ENCODE measurements at places on chromosomes 3 and 15. TPM values are rescaled to one million over a fixed set of nuclear protein-coding genes. Genes with fewer than 3 reads are reported as not detected.

DNA sequence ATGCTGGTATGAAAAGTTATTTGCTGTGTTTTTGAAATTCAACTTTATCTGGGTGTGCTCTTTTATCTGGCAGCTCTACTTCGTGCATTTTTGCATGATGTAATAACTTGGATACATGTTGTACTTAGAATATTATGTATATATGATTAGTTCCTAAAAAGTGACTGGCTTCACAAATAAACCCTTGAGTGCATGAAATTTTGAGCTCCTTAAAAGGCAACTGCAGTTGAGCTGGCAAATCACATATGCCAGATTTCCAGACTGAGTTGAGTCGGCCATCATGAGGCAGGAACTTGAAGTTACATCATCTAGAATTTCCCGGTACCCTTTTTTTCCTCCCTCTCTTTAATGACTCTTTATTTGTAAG, 162.5 kb downstream of the FNDC3B start:
- no peaks in the 10 kb centered on the region for H3K27me3 ChIP-seq

GRCh38 chr3:172119266-172119969, 80.0 kb downstream of the FNDC3B start:
- H3K27me3 ChIP-seq = no peaks in the 10 kb centered on the region
- H3K4me1 ChIP-seq = peaks cover 3% of the 10 kb centered on the region
- H3K27ac ChIP-seq = no peak overlapping the region
- H3K4me3 ChIP-seq = no peak overlapping the region

DNA sequence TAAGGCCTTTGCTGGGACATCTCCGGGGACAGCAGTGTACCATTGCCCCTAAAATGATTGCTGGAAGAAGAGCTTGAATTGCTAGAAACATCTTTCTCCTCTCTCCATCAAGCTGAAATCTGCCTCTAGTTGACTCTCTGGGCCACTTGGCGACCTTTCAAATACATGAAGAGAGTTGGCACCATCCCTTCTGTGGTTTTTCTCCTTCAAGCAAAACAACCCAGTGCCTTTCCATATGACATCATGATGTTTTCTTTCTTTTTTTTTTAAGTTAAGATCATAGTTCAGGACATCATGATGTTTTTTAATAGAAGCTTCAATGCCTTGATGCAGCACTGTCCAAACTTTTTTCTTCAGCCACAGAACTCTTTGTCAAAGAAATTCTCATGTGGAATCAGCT, 144.0 kb upstream of the PTPRG start:
- no peaks in the 10 kb centered on the region for H3K36me3 ChIP-seq
- peaks cover 5% of the 10 kb centered on the region for H3K4me1 ChIP-seq
- no peak overlapping the region for H3K4me3 ChIP-seq
- no peaks in the 10 kb centered on the region for H3K27me3 ChIP-seq
- DNase-seq = no peak
- H3K27ac ChIP-seq = no peak overlapping the region

The CX3CR1 gene
- 1.5 TPM for total RNA-seq

The TUSC2 gene
- total RNA-seq = 17.7 TPM

DNA sequence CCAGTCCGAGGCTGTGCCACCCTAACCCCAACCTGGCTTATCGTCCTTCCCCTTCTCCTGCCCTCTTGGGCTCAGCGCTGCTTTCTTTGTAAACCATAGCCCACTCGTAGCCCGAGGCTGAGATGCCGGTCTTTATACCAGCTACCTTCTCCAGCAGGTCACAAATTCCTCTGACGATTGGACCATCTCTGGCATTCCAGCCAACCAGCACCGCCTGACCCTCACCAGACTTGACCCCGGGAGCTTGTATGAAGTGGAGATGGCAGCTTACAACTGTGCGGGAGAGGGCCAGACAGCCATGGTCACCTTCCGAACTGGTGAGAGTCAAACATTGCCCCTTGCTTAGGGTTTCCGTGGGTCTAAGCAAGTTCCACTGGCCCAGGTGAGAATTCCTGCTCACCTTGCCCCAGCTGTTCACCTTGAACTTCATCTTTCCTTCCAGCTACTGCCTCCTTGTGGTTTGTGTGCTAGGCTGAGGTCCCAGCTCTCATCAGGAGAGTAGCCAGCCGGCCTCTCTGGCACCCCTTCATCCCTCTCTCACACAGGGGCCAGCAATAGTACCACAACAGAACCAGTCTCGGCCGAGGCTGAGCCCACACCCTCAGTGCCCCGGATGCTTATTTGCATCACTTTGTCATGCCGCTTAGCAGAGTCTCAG, 66.7 kb downstream of the BOC start:
- no peak for DNase-seq
- no peak overlapping the region for H3K4me3 ChIP-seq
- H3K36me3 ChIP-seq = no peaks in the 10 kb centered on the region
- peaks cover 7% of the 10 kb centered on the region for H3K4me1 ChIP-seq
- H3K27ac ChIP-seq = no peak overlapping the region
- H3K27me3 ChIP-seq = no peaks in the 10 kb centered on the region

DNA sequence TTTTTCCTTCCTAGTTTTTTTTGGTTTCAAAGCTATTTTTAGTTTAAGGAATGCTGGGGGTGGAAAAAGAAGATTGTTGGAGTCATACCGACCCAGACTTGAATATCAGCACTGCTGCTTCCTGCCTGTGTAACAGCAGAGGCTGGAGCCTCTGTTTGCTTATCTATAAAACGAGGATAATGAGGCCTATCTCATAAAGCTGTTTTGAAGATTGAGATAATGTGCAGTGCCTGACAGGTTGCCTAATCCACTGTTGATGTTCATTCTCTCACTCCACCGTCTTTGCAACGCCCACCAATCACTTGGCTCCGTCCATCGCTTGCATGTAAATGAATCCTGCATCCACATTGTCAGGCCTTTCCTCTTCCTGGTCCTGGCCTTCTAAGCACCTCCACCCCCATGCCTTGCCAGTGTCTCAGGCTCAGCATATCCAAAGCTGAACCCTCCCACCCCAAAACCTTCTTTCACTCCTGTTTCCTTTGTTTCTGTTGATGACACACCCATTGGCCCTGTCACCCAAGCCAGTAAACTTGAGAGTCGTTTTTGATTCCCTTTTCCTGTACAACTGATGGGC, 94.9 kb downstream of the MEX3B start:
- no peaks in the 10 kb centered on the region for H3K27me3 ChIP-seq
- H3K36me3 ChIP-seq = no peaks in the 10 kb centered on the region
- no peak for DNase-seq
- H3K4me3 ChIP-seq = no peak overlapping the region
- H3K4me1 ChIP-seq = peaks cover 4% of the 10 kb centered on the region

GRCh38 chr15:66592505-66593218, 26.9 kb upstream of the LCTL start:
- no peaks in the 10 kb centered on the region for H3K4me1 ChIP-seq
- no peak for DNase-seq
- H3K36me3 ChIP-seq = no peaks in the 10 kb centered on the region
- no peak overlapping the region for H3K4me3 ChIP-seq
